Muscle of leg (tissue), 16 donors: ENCODE measurements at places on chromosomes 11 and 22. TPM values are rescaled to one million over a fixed set of nuclear protein-coding genes. Genes with fewer than 3 reads are reported as not detected.

The MYBPC3 gene
- total RNA-seq = 0.13 TPM

The FGF19 gene
- 0.44 TPM for total RNA-seq

The SHISAL1 gene
- total RNA-seq = 13.1 TPM

The APOA5 gene
- total RNA-seq = not detected

The APOA1 gene
- total RNA-seq = 2.9 TPM

The NNMT gene
- total RNA-seq = 61.5 TPM

The PANX3 gene
- total RNA-seq = 0.04 TPM

The MS4A2 gene
- 0.40 TPM for total RNA-seq

The MMP8 gene
- total RNA-seq = 0.13 TPM

The C11orf97 gene
- not detected for total RNA-seq

The FAR1 gene
- 33.4 TPM for total RNA-seq

The CLDN5 gene
- total RNA-seq = 50.8 TPM

The XKR3 gene
- total RNA-seq = not detected

The APOL5 gene
- total RNA-seq = 1.1 TPM

The UCP3 gene
- total RNA-seq = 2.0 TPM

The FREY1 gene
- total RNA-seq = 0.35 TPM

The BATF2 gene
- total RNA-seq = 0.62 TPM

The LRP4 gene
- total RNA-seq = 11.1 TPM

The OR2AG1 gene
- not detected for total RNA-seq

The KIRREL3 gene
- 0.27 TPM for total RNA-seq

The VWCE gene
- total RNA-seq = 3.4 TPM

The CRYBA4 gene
- total RNA-seq = not detected

The EMID1 gene
- 5.7 TPM for total RNA-seq

The APOBEC3H gene
- not detected for total RNA-seq

The KRTAP5-7 gene
- not detected for total RNA-seq

The MICALL1 gene
- total RNA-seq = 21.7 TPM

The ZP1 gene
- not detected for total RNA-seq

The OR6A2 gene
- total RNA-seq = 0.04 TPM

The OR4A16 gene
- total RNA-seq = not detected

The PTPRCAP gene
- 0.84 TPM for total RNA-seq

The OR10D3 gene
- total RNA-seq = under 0.01 TPM

The OR8J3 gene
- total RNA-seq = not detected

The PATE4 gene
- not detected for total RNA-seq

The APOL3 gene
- total RNA-seq = 11.8 TPM

The MAPK8IP2 gene
- 0.22 TPM for total RNA-seq

The RFPL2 gene
- not detected for total RNA-seq

The GSTT2B gene
- 4.5 TPM for total RNA-seq

The KCTD14 gene
- 0.89 TPM for total RNA-seq

The FAM83F gene
- 0.09 TPM for total RNA-seq

The PKDREJ gene
- total RNA-seq = 0.04 TPM

The TTC36 gene
- total RNA-seq = 1.1 TPM

The RHOG gene
- total RNA-seq = 7.4 TPM

The SLC35C1 gene
- 2.9 TPM for total RNA-seq

The FIBIN gene
- 48.0 TPM for total RNA-seq

The GGTLC2 gene
- not detected for total RNA-seq

The ADM gene
- total RNA-seq = 23.6 TPM

The TMEM41B gene
- total RNA-seq = 16.7 TPM

The TRIM51 gene
- total RNA-seq = not detected

The MRGPRX3 gene
- total RNA-seq = not detected

The TTLL1 gene
- 11.4 TPM for total RNA-seq

The OR10A5 gene
- not detected for total RNA-seq

The OR5T3 gene
- not detected for total RNA-seq

The KLHL35 gene
- total RNA-seq = 3.6 TPM
